Lower lobe of right lung (tissue), 2 donors: ENCODE measurements at places on chromosomes 3 and 15.

DNA sequence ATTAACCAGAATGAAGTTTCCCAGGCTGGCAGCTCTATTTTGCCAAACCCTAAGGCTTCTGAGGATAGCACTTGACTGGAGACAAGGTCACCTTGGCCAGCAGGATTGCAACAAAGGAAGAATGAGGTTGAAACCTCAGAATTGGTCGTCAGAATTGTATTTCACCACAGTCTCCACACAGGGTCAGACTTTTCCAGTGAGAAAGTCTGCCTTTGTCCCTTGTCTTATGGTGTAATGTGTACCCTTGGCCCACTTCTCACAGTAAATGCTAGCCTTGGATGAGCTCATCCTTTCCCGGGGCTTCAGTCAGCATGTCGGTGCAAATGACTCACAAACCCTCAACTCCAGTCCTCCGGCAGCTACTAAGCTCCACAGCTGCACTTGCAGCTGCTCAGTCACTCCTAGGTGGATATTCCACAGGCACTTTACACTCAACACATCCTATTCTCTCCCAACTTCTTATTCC lies 19.7 kb downstream of the SSR3 start:
- DNase-seq, result peak; percentile 55

GRCh38 chr15:64742385-64742784 lies 33.0 kb downstream of the RBPMS2 start:
- DNase-seq, result no peak

DNA sequence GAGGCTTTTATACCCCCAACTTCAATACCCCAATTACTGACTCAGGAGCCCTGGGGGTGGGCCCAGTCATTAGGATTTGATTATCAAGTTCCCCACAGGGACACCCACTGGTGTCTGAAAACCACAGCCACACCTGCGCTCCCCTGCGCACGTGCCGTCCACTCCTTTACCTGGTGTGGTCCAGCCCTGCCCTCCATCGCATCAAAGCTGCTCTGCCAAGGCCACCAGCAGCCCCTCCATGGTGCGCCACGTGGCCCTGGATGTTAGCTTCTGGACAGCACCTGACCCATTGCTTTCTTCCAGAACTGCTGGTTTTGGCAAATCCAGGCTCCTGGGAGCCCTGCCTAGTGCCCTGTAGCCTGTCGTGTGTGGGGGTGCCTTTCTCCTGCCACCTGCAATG lies 136.3 kb downstream of the NSMCE3 start:
- no peak for DNase-seq

- DNase-seq, result no peak
Measured at GRCh38 chr15:38611228-38611627, 46.6 kb upstream of the RASGRP1 start.
